CD4-positive, alpha-beta T cell treated with Interleukin-17A for 4 hours (primary cell): ENCODE measurements at places on chromosomes 2 and 18.

GRCh38 chr2:36355890-36356297, 316 bp downstream of the CRIM1 start:
- no peak for DNase-seq

DNA sequence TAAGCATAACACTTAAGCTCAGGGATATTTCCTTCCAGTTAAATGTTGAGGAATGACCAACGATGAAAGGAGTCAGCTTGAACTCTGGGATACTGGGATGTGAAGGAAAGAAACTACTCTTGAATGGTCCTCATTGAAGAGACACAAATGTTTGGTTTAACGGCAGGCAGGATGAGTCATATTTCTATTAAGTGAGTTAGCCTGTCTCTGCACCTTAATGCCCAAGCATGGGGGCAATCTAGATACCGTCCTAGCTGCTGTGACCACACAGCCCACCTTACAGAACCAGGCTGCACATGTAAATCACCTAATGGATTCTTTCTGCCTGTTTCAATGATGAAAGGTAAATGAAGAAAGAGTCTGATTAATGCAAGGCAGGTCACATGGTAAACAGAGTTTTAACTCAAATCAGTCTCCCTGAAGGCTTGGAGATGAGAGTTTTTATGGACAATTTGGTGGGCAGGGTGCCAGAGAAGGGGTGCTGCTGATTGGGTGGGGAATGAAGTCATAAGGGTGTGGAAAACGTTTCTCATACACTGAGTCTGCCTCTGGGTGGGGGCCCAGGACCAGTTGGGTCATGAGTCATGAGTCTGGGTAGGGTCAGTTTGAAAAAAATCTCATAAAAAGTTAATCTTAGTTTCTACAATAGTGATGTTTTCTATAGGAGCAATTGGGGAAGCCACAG, 144.6 kb upstream of the MMADHC start:
- DNase-seq = no peak

- no peak for DNase-seq
These were observed 15.0 kb downstream of the PRKAG3 start for GRCh38 chr2:218816561-218817011.

GRCh38 chr2:223019390-223019930, 32.5 kb upstream of the KCNE4 start:
- DNase-seq = no peak

GRCh38 chr2:197294260-197294659, 16.3 kb downstream of the ANKRD44 start:
- DNase-seq = peak; percentile 34

- DNase-seq = no peak
These were observed 167.4 kb downstream of the PTGR3 start for GRCh38 chr18:75041586-75041985.
